ENCODE measurements at places on chromosomes 12 and 14.
A peak's percentile ranks its signal among the peaks of the same experiment; 100 is the strongest.

DNA sequence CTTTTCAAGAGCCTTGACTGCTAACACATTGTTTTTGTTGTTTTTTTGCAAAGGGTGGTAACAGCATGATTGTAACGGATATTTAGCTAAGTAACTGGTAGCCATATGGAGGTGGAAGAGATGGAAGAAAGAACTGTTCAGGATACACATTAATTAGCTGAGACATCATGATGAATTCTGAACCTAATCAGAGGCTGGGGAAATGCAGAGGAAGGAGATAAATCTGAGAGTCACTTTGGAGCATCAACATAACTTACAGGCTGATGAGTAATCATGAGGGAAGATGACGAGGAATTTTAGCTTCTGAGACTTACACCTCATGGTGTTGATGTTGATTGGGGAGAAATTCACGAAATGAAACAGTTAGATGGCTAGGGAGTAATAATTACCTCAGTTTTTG lies 62.3 kb downstream of the NIN start:
- no peak for DNase-seq

DNA sequence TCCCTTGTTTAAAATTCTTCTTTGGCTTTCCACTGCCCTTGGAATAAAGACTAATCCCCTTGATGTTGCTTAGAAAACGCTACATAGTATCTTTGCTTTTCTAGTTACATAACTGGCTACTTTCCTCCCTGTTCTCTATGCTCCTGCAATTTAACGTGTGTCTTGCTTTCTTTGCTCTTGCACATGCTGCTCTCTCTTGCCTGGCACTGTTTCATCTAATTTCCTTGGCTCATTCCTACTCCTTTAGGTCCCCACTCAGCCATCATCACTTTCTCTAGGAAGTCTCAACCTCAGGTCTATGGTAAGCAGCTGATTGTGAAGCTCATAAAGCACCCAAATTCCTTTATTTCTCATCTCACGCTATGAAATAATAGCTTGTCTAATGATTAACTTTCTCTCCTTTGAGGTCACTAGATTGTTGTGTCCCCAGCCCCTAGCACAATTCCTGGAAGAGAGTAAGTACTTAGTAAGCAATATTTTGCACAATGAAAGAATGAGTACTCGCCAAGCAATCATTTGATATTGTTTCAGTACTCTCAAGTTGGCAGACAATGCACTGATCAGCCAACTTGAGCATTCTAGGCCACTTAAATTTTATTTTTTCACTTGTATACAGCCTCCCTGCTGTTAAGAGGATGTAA lies 3.3 kb downstream of the ALDH6A1 start:
- no peak for DNase-seq

DNA sequence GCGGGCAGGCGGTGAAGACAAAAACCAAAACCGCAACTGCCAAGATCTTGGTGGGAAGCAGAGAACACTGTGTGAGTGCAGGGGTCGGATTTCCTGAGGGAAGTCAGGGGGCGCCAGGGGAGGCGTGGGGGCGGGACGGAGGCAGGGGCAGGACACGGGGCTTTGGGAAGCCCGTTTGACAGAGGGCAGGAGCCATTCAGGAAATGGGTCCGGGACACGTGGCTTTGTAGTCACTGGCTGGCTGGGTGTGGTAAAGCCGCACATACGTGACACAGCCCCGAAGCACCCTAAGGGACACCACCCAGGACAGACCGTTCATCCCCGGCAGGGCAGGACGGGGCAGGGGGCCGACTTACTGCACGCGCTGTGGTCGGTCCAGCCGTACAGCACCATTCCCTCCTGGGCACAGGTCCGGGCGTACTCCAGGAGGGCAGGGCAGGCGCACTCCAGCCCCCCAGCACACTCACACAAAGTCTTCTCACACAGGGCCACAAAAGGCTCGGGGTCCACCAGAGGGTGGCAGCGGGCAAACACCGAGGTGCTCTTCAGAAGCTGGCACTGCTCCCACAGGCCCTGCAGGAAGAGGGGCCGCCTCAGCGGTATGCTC lies 49.4 kb downstream of the VWF start:
- DNase-seq = peak; percentile 17

GRCh38 chr14:102805371-102805891 lies 28.2 kb downstream of the TRAF3 start:
- peak; percentile 41 for DNase-seq

DNA sequence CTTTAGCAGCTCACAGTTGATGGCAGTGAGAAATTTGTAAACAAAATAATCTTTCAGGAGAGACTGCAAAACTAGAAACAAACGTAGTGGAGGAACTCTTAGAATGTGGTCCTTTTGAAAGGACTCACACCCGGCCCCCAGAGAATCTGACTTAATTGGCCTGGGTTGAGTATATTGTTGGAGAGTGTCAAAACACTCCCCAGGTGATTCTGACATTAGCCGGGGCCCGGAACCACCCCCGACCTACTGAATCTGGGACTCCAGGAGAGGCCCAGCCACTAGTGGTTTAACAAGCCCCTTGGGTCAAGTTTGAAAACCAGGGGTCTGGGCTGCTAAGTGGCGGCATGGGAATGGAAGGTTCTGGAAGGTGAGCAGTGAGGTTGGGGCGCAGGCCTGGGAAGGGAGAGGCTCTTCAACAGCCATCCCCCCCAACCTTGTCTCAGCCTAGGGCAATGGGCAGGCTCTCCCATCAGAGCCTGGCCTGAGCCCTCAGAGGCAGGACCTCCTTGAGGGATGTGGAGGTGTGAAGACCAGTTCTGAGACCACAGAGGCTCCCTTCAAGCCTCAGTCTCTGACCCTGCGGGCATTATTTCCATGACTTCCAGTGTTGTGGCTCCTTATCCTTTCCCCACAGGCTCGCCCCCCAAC lies 1.1 kb upstream of the ELK3 start:
- no peak for DNase-seq

GRCh38 chr14:73764406-73765280 lies 50.5 kb upstream of the PNMA1 start:
- no peak for DNase-seq

DNA sequence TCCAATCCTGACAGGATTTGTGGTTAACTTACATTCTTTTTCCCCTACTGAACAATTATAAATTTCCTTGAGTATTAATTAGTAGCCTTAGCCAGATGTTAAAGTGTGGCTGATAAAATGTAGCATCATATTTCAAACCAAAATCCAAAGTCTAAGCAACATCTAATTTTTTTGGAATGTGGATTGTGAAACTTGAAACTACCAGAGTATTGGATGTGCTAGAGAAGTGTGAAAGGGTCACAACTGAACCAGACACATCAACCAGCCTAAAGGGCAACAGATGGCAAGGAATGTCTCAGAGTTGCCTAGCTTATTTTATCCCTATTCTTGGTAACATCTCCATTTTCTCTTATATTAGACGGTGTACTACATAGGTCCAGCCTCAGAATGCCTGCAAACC lies 153.1 kb upstream of the DCN start:
- no peak for DNase-seq

DNA sequence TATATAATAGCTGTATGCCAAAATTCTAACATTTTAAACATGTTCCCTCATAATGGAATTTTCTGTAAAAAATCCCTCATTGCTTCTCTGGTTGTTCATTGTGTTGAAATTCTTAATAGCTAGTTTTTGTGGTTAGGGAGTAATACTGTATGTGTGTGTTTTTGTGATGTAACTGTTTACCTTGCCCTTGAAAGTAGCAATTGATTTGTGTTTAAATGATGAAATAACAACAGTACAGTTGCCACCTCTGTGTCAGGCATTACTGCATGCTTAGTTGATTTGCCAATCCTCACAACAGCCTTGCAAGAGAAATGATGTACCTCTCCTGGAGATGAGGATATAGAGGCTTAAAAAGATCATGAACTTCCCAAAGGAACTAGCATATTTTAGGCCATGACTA lies 94.9 kb downstream of the DAAM1 start:
- no peak for DNase-seq

DNA sequence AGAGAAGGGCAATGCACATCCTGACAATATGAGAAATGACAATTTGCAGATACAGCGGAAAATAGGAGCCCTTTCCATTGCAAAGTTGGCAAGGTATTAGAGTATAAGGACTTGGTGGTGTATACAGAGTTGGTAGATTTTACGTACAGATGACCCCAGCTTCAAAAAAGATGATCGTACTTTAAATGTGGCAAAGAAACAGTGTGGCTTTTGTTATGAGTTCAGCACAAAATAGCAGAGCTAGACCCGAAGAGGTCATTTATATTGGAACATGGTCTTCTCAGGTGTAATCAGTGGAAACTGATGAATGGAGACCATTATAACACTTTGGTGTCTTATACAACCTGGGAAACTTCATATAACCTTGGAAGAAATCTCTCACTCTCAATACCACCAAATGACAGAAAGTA lies 2.3 kb downstream of the CLEC2B start:
- DNase-seq = no peak

GRCh38 chr14:21852061-21852664 lies 178.5 kb upstream of the OR4E1 start:
- DNase-seq = peak; percentile 78

GRCh38 chr14:105083926-105084685 lies 18.9 kb upstream of the GPR132 start:
- no peak for DNase-seq

GRCh38 chr12:25690996-25691864 lies 138.1 kb upstream of the LMNTD1 start:
- DNase-seq = no peak

DNA sequence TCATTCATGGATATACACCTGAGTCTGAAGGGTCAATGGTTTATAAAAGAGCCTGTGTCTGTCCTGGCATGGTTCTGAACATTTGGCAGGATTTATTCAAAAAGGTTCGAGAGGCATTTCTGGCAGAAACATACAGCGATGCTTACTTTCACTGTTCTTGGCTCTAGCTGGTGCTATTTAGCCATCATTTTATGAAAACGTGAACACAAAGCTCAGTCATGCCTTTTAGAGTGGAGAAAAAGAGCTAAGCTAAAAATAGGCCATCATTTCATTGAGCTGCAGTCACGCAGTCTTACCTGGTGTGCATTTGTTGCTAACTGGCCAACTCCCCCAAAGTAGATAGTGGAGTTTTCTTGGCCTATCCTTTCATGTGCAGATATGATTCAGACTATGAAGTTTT lies 1209.5 kb downstream of the SLC16A7 start:
- no peak for DNase-seq

DNA sequence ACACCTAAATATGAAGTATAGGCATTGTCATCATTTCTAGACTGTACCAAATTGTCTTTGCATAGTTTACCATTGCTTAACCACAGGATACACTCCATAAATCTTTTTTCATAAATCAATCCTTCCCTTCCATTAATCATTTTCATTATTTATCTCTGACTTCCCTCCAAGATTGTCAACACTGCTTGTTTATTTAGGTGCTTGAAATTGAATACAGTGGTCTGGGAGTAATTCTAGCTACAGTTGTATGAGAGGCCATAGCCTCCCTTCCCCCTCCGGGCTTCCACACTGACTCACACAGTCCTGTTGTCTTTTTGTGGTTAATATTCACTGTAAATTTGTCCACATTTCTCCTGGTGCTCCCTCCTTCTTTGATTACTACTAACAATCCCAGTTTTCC lies 114.2 kb upstream of the ARID2 start:
- no peak for DNase-seq

GRCh38 chr12:111418594-111418880 lies 12.8 kb downstream of the SH2B3 start:
- no peak for DNase-seq

Measured in activated CD4-positive, alpha-beta T cell treated with anti-CD3 and anti-CD28 coated beads for 4 hours (primary cell).